Stimulated activated CD4-positive, alpha-beta T cell treated with anti-CD3 and anti-CD28 coated beads, TNF-alpha, amount 100 ng/mL, for 4 hours (primary cell): ENCODE measurements at places on chromosomes 2 and 18.

DNA sequence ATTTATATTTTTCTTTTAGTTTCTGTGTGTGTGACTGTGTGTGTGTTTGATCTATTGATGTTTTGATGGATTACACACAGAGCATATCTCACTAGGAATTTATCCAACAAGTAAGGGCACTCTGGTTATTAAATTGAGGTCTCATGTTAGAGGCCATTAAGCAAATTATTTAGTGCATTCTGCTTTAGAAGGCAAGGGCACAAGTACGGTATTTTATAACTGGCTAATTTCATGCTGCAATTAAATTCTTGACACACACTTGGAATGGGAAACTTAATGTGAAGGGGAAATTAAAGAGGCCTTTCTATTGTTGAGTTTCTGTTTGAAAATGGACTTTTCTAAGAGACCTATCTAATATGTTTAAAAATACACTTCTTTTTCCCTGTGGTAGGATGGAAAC, 25.8 kb downstream of the NYAP2 start:
- DNase-seq, result no peak

GRCh38 chr2:98560256-98560771, 48.0 kb downstream of the COA5 start:
- no peak for DNase-seq

- DNase-seq, result no peak
These were observed 11.3 kb downstream of the MALT1 start for GRCh38 chr18:58682429-58683069.

- DNase-seq, result no peak
These were observed 24.7 kb downstream of the TLK1 start for GRCh38 chr2:171136024-171136423.

DNA sequence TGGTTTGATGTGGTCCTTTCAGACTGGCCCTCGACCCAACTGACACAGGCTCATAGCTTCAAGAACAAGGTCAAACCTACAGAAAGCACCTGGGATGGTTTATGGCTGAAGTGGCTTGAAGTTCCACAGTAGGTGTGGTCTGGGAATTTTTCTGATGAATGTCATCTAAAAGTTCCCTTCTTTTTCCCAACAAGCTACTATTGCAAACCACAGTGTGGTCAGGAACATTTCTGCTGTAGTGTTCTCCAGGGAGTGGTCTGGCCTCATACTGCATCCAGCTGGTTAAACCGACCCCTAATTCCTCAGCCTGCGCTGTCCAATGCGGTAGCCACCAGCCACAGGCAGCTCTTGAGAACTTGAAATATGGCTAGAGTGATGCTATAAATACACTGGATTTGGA, 92.7 kb downstream of the FAM124B start:
- DNase-seq, result no peak

DNA sequence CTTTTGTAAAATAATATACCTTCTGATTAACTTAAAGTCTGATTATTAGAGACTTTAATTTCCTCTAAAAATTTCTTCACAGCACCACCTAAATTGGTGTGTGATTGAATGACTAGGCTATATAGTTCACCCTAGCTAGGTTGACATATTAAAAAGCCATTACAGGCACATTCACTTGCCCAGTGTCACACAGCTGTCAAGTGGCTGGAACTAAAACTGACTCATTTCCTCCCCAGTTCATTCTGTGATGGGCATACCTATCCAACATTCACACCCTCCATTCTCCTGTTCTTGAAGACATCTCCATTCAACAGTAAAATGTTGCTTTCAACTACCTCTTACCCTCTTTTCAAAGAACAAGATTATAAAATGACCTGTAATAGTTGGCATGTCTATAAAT, 334.5 kb downstream of the ARHGAP15 start:
- no peak for DNase-seq

GRCh38 chr2:223055140-223055539, 3.1 kb downstream of the KCNE4 start:
- no peak for DNase-seq

DNA sequence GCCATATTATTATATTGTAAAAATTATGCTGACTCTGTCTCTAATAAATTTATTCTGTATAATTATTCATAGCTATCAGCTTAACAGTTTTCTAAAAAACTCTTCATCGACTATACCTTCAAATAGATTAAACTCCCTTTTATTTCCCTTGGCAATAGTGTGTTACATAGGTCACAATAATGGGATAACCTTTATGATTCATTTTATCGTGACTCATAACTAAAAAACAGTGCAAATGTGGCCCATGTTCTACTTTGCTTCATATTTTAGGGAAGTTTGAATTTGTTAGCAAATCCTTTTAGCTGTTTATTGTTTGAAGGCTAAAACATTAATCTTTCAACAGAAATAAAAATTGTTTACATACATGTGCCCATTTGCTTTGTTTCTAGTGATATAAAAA, 783.2 kb upstream of the CDH2 start:
- no peak for DNase-seq

DNA sequence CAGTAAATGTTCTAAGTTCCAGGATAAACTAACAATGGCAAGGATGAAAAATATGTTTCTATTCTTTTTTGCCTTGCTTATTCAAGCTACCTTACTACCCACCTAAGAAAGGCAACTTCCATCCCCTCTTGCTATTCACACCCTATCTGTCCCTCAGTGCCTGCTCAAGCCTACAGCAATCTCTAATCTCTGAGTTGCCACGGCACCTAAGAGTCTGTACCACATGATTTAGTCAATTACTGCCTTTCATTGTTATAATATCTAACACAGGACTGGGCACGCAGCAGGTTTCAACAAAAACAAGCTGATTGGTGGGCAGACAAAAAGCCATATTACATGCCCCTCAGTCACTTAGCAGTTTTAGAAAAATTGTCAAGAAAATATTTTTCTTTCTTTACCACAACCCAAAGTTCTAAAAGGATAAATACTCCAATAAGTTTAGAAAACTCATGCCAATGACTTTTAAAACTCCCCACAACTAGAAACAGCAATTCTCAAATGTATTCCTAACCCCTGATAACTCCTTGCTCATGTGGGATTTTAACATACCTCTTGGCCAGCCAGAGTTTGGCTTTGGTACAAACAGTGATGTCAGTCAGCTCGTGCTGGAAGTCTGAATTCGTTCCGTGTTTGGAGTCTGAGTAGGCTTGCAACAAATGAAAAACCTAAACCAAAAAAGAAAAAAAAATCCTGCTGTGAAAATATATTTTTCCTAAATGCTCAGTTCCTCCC, 117.3 kb upstream of the ZFP36L2 start:
- DNase-seq, result no peak
